ENCODE measurements at places on chromosomes 12 and 14.

- no peak for DNase-seq
Measured at GRCh38 chr12:57772429-57773322, at the start of gene EEF1AKMT3. TSS of gene EEF1AKMT3 (plus strand) at chr12:57772614. CDS start at chr12:57772725, 111 bp downstream.

GRCh38 chr14:61213920-61214319 lies 67.2 kb downstream of the TMEM30B start:
- DNase-seq = no peak

- no peak for DNase-seq
Measured at GRCh38 chr14:73909681-73910080, 23.0 kb downstream of the ZNF410 start.

- no peak for DNase-seq
Measured at GRCh38 chr12:109611223-109611622, 37.6 kb downstream of the MVK start.

DNA sequence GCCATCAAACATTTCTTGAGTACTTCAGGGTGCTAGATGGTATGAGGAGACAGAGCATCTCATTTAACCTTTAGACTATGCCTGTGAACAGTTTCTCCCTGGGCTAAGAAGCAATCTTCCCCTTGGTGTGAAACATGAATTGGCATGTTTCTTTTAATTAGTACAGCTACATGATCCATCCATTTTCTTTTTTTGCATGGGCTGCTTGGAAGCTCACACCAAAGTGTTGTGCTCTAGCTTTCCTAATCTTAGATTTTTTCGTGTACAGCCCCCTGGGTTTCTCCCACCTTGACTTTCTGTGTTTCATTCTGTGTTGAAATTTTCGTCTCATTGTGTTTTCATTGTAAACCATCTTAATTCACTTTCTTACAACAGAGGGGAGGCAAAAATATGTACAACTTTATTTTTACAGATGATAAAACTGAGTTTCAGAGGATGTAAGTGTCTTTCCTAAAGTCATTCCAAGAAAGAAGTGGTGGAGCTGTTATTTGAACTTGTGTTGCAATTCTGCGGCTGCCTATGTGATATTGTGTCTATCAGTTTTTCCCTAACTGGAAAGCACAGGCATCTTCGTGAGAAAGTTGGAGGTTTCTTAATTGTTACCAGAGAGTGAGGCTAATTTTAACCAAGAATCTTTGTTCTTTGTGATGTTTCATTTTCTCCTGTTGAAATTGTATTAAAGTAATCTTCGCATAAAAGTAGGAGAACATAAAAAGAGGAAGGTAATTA lies 64.5 kb downstream of the DAAM1 start:
- DNase-seq = no peak

GRCh38 chr12:51330186-51330585 lies 6.2 kb upstream of the BIN2 start:
- no peak for DNase-seq

DNA sequence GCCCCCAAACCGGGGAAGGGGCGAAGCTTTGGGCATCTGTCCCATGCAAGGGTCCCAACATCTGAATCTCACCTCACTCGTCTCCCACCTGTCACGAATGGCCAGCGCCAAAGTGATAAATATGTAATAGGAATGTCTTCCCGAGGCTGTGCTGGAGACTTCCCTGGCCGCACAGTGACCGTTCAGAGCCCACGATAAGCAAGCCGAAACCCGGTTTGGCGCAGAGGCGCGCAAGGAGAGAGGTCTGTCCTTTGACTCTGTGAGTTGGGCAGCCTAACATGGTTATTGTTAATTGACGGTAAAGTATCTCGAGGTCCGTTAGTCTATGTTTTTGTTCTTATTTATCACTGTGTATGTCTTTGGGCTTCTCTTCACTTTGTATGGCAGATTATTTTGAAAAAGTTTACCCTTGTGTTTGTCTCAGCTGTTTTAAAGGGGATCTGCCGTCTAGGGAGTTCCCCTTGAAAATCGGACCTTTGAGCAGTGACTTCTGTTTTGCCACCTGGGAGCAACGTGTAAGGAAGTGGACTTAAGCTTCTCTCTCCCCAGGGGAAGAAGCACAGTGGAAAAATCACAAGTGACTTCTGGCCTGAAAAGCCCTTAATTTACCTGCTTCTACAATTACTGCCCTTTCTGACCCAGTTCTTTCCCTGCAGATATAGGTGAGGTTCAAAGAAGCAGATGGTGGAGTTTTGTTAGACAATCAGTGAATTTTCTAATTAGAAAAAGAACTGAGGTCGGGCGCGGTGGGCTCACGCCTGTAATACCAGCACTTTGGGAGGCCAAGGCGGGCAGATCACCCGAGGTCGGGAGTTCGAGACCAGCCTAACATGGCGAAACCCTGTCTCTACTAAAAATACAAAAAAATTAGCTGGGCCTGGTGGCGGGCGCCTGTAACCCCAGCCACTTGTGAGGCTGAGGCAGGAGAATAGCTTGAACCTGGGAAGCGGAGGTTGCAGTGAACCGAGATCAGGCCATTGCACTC lies 1.1 kb upstream of the TM9SF1 start:
- no peak for DNase-seq

DNA sequence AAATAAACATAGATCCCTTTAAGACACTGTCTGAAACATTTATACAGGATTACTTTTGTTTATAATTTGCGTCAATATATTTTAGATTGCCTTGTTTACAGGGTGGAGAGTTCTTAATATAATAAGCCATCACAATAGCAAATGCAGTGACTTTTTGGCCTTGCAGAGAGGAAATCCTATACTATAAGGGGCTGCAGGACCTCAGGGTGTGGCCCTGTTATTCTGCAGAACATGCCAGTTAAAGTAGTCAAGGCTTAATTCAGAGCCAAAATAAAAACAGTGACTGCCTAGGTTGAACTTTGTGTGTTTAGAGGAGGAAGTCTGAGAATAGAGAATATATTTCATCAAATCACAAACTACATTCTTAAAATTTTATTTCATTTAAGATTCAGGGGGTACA lies 381.6 kb downstream of the DUSP6 start:
- DNase-seq = no peak

DNA sequence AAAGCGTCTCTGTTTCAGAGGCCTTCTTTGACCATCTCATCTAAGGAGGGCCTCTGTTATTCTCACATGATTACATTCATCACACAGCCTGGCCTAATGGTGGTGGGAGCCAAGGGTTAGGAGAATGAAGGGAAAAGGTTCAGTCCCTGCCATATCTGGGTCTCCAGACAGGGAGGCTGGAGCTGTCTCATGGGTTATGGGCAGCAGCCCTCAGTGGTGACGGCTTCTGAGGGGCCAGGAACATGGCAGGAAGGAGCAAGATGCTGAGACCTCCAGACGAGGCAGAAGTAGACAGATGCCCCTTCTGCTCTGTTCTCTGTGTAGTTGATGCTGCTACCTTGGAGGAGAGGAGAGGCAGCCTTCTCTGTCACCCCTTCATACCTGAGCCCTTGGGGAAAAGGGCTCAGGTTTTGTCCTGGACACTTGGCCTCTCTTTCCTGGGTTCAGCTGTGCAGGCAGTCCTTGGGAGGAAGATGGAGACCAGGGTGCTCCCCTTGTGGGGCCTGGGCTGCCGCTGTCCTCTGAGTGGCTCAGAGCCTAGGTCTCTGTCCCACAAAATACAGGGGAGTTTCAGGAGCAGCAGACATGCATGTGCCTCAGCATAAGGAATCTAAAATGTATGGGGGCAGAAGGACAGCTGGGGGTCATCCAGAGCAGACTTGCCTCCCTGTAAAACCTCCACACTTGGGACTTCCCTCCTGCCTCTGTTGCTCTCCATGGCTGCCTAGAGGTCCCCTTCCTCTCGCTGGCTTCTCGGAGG lies 3.6 kb downstream of the IFI27L2 start:
- no peak for DNase-seq

GRCh38 chr14:21054123-21054767 lies 3.4 kb upstream of the RNASE8 start:
- DNase-seq = no peak

DNA sequence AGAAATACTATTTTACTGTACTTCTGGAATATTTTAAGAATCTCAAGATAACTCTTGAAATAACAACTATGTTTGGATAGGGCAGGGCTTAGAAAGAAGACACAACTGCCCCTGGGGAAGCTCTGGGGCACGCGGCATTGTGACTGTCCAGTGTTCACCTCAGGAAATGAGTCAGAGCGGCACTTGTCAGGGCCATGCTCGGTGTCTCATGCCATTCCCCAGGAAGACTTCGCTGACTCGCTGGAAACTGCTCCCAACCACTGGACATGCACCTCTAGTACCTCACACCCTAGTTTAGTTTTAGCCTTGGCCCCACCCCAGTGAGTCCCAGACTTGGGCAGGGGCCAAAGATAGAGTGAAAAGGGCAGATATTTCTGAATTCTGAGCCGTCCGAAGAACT lies 192.0 kb downstream of the TTC7B start:
- no peak for DNase-seq

DNA sequence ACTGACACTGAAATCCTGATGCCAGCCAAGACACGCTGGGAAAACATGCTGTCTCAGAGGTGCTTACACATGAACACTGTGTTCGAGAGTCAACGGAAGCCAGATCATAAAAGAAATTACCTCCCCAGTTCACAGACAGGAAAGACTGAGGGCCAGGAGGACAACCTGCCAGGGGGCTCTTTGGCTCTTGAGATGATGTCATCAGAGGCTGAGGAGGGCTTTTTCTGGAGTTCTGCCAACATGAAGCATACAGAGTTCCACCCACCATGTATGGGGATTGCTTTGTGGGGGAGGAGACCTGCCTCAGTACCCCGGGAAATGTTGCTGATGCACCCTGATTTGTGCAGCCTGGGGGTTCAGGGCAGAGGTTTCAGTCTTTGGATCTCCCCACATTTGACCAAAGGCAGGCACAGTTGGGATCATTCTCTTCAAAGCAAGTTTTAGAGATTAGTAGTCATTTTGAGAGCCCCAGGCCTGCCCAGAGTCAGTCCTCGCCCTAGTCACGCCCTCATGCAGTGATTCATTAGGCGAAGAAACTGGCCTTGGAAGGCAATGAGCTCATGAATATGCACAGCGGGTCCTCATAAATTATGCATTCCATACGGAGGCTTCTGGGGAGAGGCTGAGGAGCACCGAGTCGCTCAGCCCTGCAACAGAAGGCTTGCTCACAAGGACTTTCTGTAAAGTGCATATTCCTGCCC lies 34.9 kb upstream of the EML1 start:
- no peak for DNase-seq

DNA sequence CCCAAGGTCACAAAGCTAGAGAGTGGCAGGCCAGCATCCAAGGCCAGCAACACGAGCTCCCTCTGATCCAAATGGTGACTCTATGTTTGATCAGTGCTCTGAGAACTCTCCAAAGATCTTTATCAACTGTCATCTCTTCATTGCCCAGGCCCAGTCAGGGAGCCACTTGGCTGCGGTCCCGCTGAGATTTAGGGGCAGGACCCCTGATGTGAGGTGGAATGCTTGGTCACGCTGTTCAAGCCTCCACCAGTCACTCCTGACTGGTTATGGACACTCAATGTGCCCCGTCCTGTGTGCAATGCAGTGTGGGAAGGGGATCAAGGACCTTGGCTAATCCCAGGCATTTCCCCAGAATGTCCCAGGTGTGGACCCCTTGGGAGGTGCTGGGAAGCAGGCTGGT lies 19.8 kb upstream of the TCL1B start:
- no peak for DNase-seq

DNA sequence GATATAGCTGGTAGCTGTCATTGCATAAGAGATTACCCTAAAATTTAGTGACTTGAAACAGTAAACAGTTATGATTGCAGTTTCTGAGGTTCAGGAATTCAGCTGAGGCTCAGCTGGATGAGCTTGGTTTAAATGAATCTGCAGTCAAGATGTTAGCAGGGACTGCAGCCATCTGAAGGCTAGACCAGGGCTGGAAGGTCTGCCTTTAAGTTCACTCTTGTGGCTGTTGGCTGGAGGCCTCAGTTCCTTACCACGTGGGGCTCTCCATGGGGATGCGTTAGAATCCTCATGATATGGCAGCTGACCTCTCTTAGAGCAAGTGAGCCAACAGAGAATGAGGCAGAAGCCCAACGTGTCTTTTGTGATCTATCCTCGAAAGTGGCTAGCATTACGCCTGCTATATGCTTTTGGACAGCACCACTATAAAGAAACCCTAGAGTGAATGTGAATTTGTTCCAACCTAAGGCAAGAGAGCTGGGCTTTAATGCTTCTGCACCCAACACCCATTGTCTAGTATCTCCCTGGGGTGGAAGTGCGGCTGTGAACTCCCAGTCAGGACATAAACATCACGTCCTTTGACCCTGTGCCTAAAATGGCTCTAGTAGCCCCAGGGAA lies 26.0 kb downstream of the HSPB8 start:
- DNase-seq = no peak

GRCh38 chr12:114767906-114768722 lies 84.1 kb upstream of the TBX3 start:
- no peak for DNase-seq

- DNase-seq = no peak
Measured at GRCh38 chr14:104689109-104689880, at the start of gene INF2. TSS of gene INF2 (plus strand) at chr14:104689618. CDS start at chr14:104701366, 11,748 bp downstream.

DNA sequence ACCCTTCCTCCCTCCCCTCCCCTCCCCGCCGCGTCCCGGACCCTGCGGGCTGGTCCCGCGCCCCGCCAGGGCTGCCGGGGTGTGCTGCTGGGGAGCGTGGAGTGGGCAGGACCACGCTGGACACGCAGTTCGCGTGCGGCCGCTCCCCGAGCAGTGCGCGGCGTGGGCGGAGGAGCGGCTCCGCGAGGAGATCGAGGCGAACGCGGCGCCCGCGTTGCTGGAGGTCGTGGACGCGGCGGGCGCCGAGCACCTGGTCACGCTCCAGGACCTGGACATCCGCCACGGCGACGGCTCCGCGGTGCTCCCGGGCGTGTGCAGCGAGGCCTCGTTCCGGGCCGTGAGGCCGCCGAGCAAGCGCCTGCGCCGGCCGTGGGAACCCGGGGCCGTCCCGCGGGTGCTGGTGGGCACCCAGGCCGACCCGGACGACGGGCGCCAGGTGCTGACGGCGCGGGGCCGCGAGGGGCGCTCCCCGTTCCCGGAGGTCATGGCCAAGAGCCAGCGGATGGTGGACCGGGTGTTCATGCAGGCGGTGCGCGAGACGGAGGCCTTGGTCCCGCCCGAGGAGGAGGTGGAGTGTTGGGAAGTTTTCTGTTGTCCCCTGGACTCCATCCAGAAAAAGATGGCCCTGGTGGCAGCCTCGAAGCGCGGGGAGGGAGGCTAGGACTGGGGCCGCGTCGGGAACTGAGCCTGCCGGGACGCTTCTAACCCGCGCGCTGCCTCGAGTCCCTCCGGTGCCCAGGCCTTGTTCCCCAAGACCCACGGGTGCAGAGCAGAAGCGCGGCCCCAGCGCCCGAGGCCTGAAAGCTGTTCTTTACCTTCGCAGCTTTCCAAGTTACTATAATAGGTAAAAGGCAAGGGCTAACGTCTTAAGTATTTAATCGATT lies 54.7 kb upstream of the EIF5 start:
- no peak for DNase-seq

- no peak for DNase-seq
Measured at GRCh38 chr12:76920172-76921099, 41.6 kb upstream of the CSRP2 start.

GRCh38 chr12:72330301-72330700 lies 58.1 kb downstream of the TRHDE start:
- no peak for DNase-seq

- DNase-seq = no peak
Measured at GRCh38 chr14:22955702-22956569, 954 bp downstream of the HAUS4 start.

DNA sequence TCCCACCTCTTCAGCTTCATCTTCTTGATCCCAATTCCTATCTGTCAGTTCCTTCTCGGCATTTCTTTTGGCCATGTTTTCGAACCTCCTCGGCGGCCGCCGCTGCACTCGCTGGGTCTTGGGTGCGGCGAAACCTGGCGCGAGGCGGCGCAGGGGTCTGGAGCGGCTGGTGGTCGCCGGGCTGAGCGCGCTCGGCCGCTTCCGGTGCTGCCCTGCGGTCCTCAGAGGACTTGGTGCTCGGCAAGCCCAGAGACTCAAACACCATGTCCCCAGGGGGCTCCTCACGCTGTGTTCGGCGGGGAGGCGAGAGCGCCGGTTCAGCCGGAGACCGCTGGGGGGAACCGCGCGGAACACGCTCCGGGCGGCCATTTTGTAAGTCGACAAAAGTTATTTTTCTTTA lies 51.8 kb downstream of the PPP1R36 start:
- no peak for DNase-seq

All from NCI-H1436 treated with DMSO at 0.1 percent for 48 hours (cell line).